ENCODE measurements at places on chromosomes 11 and 22. TPM values are rescaled to one million over a fixed set of nuclear protein-coding genes. Genes with fewer than 3 reads are reported as not detected.

The OR8D1 gene
- not detected for total RNA-seq

DNA sequence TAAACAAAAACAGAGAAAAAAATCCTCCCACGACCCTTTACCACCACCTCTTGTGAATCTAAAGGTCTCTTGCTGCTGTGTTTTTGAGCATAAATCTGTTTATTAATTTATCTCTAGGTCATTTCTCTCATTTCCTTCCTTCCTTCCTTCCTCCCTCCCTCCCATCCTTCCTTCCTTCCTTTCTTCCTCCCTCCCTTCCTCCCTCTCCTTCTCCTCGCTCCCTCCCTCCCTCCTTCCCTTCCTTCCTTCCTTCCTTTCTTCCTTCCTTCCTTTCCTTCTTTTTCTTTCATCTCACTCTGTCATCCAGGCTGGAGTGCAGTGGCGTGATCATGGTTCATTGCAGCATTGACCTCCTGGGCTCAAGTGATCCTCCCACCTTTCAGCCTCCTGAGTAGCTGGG lies 13.5 kb upstream of the APOBEC3A start:
- H3K4me3 ChIP-seq = no peak overlapping the region
- peaks cover 6% of the 10 kb centered on the region for H3K4me1 ChIP-seq
- peaks cover 3% of the 10 kb centered on the region for H3K27me3 ChIP-seq
- no peak overlapping the region for H3K27ac ChIP-seq

DNA sequence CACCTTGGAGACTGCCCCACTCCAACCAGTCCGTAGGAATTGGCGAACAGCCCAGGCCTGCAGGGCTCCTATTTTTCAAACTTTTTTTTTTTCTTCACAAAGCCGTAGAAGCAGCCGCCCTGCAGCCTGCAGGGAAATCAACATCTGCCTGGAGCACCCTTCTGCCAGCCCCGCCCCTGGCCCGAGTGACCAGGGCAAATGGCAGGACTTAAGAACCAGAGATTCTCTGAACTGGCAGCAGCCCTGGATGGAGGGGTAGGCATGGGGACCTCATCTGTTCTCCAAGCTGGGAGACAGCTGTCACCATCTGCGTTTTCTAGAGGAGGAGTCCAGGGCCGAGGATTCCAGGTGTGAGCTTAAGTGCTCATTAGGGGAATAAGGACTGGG lies 5.6 kb downstream of the SCN2B start:
- no peak for DNase-seq
- H3K27ac ChIP-seq = no peak overlapping the region
- peaks cover 33% of the 10 kb centered on the region for H3K27me3 ChIP-seq
- H3K4me1 ChIP-seq = peaks cover 16% of the 10 kb centered on the region

DNA sequence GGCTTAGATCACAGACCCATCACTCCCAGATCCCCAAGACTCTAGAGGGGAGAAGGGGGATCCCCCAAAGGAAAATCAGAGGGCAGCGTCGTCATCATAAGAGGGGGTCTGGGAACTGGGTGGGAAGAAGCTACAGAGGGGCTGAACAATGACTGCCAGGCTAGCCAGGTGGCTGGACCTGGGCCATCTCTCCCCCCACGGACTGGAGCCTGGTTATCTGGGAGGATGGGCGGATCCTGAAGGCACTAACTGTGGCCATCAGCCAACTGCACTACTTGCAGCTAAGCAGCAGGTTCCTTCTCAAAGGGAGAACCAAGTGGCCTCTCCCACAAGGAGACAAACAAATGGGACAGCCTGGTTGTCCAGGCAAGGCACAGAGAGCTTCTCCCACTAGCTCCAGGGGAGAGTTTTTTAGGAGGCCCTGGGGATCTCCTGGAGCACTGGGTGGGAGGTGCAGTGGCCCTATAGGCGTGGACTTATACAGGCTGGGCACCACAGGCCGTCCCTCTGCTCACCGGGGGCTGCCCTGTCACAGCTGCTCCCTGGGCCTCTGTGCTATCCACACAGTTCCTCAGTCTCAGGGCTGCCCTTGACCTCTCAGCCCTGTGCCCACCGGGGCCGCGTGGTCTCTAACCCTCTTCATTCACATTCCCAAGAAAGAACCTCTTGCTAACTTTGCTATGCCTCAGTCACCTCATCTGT lies 15.4 kb downstream of the P2RY6 start:
- no peak for DNase-seq
- H3K36me3 ChIP-seq = no peaks in the 10 kb centered on the region
- no peaks in the 10 kb centered on the region for H3K27me3 ChIP-seq
- no peak overlapping the region for H3K27ac ChIP-seq

DNA sequence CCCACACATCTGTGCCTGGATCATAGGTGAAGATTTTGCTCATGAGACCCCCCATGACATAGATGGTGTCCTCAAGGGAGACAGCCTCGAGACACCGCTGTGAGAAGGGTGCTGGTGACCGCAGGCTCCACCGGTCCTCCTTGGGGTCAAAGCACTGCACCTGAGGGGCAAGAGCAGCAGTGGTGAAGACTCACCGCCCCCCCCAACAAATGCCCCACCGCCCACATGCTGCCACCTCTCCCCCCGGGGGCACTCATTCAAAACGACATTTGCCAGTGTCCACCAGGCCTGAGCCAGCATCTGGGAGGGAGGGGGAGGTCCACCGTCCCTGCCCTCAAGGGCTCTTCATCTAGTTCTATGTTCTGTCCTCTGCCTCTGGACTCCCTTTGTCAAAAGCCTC lies 9.3 kb downstream of the KLHL35 start:
- peaks cover under 1% of the 10 kb centered on the region for H3K27me3 ChIP-seq
- no peak for DNase-seq
- no peaks in the 10 kb centered on the region for H3K36me3 ChIP-seq
- H3K4me1 ChIP-seq = peaks cover 33% of the 10 kb centered on the region
- no peak overlapping the region for H3K4me3 ChIP-seq
- no peak overlapping the region for H3K27ac ChIP-seq

GRCh38 chr11:48051217-48051830 lies 71.0 kb downstream of the PTPRJ start:
- H3K27me3 ChIP-seq = no peaks in the 10 kb centered on the region
- peak overlapping the region; percentile 64 for H3K27ac ChIP-seq
- DNase-seq = no peak
- H3K36me3 ChIP-seq = no peaks in the 10 kb centered on the region
- H3K4me1 ChIP-seq = peaks cover 34% of the 10 kb centered on the region
- no peak overlapping the region for H3K4me3 ChIP-seq

- H3K27ac ChIP-seq = peak overlapping the region; percentile 82
- H3K36me3 ChIP-seq = no peaks in the 10 kb centered on the region
- H3K4me3 ChIP-seq = no peak overlapping the region
- H3K4me1 ChIP-seq = peaks cover 38% of the 10 kb centered on the region
These were observed 10.9 kb downstream of the TNNT3 start for GRCh38 chr11:1930462-1930830.

GRCh38 chr11:25734591-25735211 lies 597.2 kb upstream of the ANO3 start:
- no peaks in the 10 kb centered on the region for H3K36me3 ChIP-seq
- no peaks in the 10 kb centered on the region for H3K27me3 ChIP-seq
- DNase-seq = peak; percentile 45
- no peak overlapping the region for H3K27ac ChIP-seq
- H3K4me1 ChIP-seq = no peaks in the 10 kb centered on the region

- DNase-seq = no peak
- H3K27ac ChIP-seq = no peak overlapping the region
- no peaks in the 10 kb centered on the region for H3K27me3 ChIP-seq
- no peaks in the 10 kb centered on the region for H3K4me1 ChIP-seq
- H3K4me3 ChIP-seq = no peak overlapping the region
These were observed 537.9 kb upstream of the FAT3 start for GRCh38 chr11:91686700-91687099.
